ENCODE measurements at places on chromosomes 3 and 15.

- H3K4me3 ChIP-seq = no peak overlapping the region
- H3K27me3 ChIP-seq = no peaks in the 10 kb centered on the region
- peaks cover 52% of the 10 kb centered on the region for H3K36me3 ChIP-seq
Observed at GRCh38 chr15:28117432-28117990, 18.4 kb upstream of the OCA2 start.

DNA sequence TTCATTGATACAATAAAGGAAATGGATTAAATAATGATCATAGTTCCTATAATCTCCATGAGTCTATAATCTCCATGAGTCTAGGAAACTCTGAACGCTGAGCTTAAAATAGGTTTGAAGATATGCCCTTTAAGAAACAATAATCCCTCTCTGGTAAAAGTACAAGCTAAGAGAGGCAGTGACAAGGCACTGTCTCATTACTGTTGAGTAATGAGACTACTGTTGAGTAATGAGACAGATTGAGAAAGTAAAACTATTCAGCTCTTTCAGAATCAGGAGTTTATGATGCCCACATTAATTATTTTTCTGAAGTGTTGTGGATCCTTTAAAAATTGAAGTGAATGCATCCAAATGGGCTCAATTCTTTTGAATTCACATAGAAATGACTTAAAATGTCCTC, 235.5 kb upstream of the THRB start:
- peaks cover 6% of the 10 kb centered on the region for H3K27me3 ChIP-seq
- H3K4me3 ChIP-seq = no peak overlapping the region
- peaks cover 4% of the 10 kb centered on the region for H3K4me1 ChIP-seq
- no peak overlapping the region for H3K27ac ChIP-seq

- peak overlapping the region; percentile 19 for H3K27ac ChIP-seq
- DNase-seq = no peak
- peak overlapping the region; percentile 58 for H3K4me3 ChIP-seq
- peaks cover 86% of the 10 kb centered on the region for H3K4me1 ChIP-seq
Observed at GRCh38 chr3:13016721-13017255, 56.4 kb downstream of the IQSEC1 start.

DNA sequence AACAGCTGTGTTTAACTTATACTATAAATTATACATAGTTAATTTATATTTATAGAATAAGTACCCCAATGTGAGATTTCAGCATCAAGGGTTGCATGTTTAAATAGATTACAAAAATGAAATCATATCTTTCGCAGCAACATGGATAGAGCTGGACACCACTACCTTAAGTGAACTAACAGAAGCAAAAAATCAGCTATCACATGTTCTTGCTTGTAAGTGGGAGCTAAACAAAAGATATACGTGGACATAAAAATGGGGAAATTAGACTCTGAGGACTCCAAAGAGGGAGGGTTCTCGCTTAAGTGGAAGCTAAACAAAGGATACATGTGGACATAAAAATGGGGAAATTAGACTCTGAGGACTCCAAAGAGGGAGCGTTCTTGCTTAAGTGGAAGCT, 626.5 kb upstream of the DPPA4 start:
- no peak overlapping the region for H3K27ac ChIP-seq
- no peak for DNase-seq
- H3K4me1 ChIP-seq = no peaks in the 10 kb centered on the region
- H3K36me3 ChIP-seq = no peaks in the 10 kb centered on the region

DNA sequence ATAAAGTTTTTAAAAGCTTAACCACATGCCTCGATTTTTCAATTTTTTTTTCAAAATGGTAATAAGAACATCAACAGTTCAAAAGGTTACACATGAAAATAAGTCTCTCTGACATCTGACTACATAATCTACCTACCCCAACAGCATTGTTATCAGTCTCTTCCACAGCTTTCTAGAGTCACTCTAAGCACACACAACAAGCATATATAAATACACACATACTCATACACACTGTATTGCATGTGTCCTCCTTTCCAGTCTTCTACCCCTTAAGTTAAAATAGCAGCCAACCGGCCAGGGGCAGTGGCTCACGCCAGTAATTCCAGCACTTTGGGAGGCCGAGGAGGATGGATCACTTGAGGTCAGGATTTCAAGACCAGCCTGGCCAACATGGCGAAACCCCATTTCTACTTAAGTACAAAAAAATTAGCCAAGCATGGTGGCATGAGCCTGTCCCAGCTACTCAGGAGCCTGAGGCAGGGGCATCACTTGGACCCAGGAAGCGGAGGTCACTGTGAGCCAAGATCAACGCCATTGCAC, 12.2 kb downstream of the TBL1XR1 start:
- no peak overlapping the region for H3K4me3 ChIP-seq
- H3K27me3 ChIP-seq = peaks cover 7% of the 10 kb centered on the region
- peaks cover 84% of the 10 kb centered on the region for H3K36me3 ChIP-seq
- H3K27ac ChIP-seq = no peak overlapping the region
- peaks cover 19% of the 10 kb centered on the region for H3K4me1 ChIP-seq

- H3K27me3 ChIP-seq = no peaks in the 10 kb centered on the region
- H3K4me3 ChIP-seq = peak overlapping the region; percentile 68
- peak; percentile 69 for DNase-seq
- H3K4me1 ChIP-seq = peaks cover 68% of the 10 kb centered on the region
- no peaks in the 10 kb centered on the region for H3K36me3 ChIP-seq
Observed at GRCh38 chr3:42043099-42043813, 47.9 kb upstream of the TRAK1 start.

- no peak overlapping the region for H3K27ac ChIP-seq
- peak overlapping the region; percentile 64 for H3K4me3 ChIP-seq
- DNase-seq = no peak
Observed at GRCh38 chr15:83107841-83108181, 366 bp downstream of the TM6SF1 start.

DNA sequence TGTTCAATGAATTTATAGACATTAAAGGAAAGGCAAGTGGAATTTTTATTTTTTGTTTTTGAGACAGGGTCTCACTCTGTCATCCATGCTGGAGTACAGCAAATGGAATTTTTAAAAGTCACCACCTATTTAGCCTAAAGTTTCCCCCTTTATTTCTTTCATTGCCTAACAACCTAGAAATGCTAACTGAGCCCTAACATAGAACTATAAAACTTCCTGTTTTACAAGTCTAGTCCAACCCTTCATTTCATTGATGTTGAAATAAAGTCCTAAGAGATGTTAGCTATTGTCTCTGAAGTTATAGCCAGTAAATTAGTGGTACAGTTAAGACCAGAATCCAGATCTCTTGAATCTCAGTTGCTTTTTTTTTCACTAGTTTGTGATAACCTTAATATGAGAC, 39.0 kb downstream of the MAPK6 start:
- no peak overlapping the region for H3K4me3 ChIP-seq
- H3K4me1 ChIP-seq = no peaks in the 10 kb centered on the region
- H3K27ac ChIP-seq = no peak overlapping the region
- DNase-seq = no peak
- peaks cover 36% of the 10 kb centered on the region for H3K36me3 ChIP-seq

DNA sequence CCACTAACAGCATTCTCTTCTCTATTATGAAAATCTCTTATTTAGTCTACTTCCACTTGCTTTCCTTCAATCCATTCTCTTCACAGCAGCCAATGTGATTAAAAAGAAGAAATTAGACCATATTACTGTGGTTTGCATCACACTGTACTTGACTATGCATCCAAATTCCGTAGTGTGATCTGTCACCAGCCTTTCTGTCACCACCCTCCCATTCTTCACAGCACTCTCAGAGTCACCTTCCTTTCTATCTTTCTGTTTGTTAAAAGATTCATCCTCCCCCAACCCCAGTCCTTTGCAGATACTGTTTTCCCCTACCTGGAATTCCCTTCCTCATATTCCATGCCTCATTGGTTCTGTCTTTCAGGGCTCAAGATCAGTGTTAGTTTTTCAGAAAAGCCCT, 55.0 kb upstream of the ABHD10 start:
- no peaks in the 10 kb centered on the region for H3K27me3 ChIP-seq
- DNase-seq = no peak
- peaks cover 51% of the 10 kb centered on the region for H3K36me3 ChIP-seq
- no peak overlapping the region for H3K4me3 ChIP-seq

DNA sequence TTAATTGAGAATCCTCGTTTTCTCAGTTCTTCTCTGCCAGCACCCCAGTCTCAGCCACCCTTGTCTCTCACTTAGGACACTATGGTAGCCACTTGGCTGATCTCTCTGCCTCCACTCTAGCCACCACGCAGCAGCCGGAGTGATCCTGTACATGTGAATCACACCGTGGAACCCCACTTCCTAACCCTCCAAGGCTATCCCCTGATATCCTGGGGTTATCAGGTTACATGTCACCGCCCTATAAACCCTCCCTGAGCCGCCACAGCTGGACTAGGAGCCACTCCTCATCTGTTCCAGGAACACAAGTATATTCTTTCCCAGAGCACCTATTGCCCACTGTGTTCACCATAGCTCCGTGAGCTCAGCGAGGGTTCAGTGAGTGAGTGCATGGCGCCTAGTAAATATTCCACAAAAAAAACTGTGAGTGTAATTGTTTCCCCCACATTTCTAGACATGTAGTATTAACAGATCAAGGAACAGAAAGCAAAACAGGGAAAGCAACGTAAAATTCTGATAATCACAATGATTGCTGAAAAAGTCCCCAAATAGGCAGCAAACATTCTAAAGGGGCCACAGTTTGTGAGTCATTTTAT, 661 bp upstream of the PARP14 start:
- no peaks in the 10 kb centered on the region for H3K36me3 ChIP-seq
- DNase-seq = no peak
- H3K4me3 ChIP-seq = peak overlapping the region; percentile 84
- peaks cover 60% of the 10 kb centered on the region for H3K27me3 ChIP-seq
- peaks cover 23% of the 10 kb centered on the region for H3K4me1 ChIP-seq

DNA sequence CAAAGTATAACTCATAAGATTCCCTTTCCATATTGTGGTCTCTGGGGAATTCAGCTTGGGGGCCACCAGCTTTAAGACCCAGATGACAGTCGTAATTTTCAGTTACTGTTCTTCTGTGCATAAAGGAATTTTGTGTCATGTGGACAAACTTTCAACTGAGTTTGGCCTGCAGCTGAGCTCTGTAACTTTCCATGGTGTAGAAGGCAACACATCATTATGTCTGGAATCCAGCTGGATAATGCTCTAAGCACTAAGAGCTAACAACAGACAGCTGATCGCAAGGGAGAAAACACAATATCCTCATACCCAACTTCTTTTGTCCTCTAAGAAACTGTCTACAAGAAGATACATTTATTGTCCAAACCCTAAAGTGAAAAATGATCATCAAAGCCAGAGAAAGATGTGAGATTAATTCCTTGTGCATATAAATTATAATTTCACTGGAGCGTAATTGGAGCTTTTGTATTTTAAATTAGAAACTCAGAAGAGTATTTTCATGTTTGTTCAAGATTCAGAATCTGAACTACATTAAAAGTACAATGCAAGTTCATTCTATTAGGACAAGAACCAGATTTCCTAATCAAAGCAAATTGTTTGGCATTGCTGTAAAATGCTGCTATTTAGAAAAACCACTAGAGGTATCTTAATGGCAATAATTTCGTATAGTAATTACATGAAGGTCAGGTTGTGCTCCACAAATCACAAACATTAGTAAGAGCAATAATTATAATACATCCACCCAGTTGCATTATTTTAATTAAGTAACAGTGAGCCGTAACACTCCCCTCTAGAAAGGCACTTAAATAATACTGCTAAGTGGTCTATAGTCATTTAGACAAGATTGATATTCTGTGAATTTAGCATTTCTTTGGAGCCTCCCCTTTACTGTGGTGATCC, 218.8 kb downstream of the ATP8B4 start:
- no peak overlapping the region for H3K27ac ChIP-seq
- DNase-seq = no peak

GRCh38 chr3:165749241-165749640, 88.0 kb downstream of the BCHE start:
- H3K4me1 ChIP-seq = peaks cover 5% of the 10 kb centered on the region
- H3K27ac ChIP-seq = no peak overlapping the region
- H3K36me3 ChIP-seq = no peaks in the 10 kb centered on the region
- H3K27me3 ChIP-seq = no peaks in the 10 kb centered on the region
- no peak overlapping the region for H3K4me3 ChIP-seq
- DNase-seq = no peak

DNA sequence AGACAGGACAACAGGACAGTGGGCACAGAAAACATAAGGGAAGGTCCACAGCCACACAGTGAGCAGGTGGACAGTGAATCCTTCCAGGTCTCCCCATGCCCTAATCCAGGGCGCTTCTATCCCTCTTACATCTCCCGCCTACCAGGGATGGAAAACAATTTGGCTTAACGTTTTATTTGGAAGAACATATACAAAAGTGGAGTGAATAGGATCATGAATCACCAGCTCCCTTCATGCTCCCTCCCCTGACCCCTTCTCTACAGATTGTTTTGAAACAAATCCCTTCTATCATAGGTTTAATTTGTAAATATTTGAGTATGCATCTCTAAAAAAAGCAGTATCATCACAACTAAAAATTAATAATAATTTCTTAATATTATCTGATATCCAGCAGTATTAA, 52.5 kb downstream of the CLDN11 start:
- no peaks in the 10 kb centered on the region for H3K36me3 ChIP-seq
- DNase-seq = no peak
- peaks cover 80% of the 10 kb centered on the region for H3K4me1 ChIP-seq
- no peak overlapping the region for H3K4me3 ChIP-seq

- peaks cover 6% of the 10 kb centered on the region for H3K36me3 ChIP-seq
- peak overlapping the region; percentile 91 for H3K4me3 ChIP-seq
- DNase-seq = peak; percentile 40
- peak overlapping the region; percentile 99 for H3K27ac ChIP-seq
- H3K27me3 ChIP-seq = peaks cover 4% of the 10 kb centered on the region
Observed at GRCh38 chr3:71584394-71585011, 975 bp upstream of the FOXP1 start.

- H3K4me3 ChIP-seq = no peak overlapping the region
- no peaks in the 10 kb centered on the region for H3K27me3 ChIP-seq
- H3K36me3 ChIP-seq = peaks cover 66% of the 10 kb centered on the region
Observed at GRCh38 chr3:33389908-33390307, 50.3 kb downstream of the UBP1 start.

- H3K4me3 ChIP-seq = no peak overlapping the region
- H3K27ac ChIP-seq = no peak overlapping the region
- no peaks in the 10 kb centered on the region for H3K36me3 ChIP-seq
Observed at GRCh38 chr3:198088421-198088955, 128.5 kb downstream of the LMLN start.

DNA sequence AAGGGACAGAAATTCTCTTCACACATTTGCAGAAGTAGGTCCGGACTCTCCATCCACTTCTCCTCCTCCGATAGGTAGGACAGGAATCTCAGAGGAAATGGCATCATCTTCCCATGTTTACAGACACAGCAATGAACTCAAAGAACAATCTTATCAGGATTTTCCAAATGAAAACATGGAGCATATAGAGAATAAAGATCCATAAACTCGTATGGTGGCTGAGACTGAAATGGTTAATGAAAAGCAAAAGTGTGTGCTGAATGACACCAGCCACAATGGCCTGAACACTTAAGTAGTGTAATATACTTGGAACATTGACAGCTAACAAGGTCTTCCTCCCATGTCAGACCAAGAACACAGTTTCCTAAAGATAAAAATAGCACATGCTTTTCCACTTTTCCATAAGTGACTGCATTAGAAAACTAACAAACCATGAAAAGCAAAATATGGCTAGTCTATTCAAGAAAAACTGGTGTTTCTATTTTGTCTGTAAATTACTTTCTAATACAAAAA, 5.8 kb downstream of the CCRL2 start:
- H3K36me3 ChIP-seq = no peaks in the 10 kb centered on the region
- no peak overlapping the region for H3K27ac ChIP-seq
- H3K27me3 ChIP-seq = peaks cover 20% of the 10 kb centered on the region
- no peak for DNase-seq
- H3K4me3 ChIP-seq = no peak overlapping the region
